Effector memory CD8-positive, alpha-beta T cell (primary cell): ENCODE measurements at places on chromosomes 11 and 22.
A peak's percentile ranks its signal among the peaks of the same experiment; 100 is the strongest.

DNA sequence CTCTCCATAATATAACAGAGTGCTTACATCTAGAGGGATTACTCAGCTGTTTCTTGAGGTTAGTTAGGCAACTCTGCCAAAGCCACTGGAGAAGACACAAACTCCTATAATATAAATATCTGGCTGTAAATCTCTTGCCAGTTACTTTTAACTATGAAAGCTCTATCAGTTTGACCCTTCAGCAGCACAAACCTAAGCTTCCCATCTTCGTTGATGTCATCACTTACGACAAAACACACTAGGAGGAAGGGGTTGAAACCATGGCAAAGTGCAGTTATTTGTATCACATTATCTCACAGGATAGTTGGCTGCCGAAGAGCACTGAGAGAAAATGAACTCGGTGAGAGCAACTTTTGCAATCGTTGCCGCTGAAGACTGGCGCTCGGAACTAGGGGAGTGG is 922.1 kb downstream of the OPCML start:
- no peak for DNase-seq

GRCh38 chr11:123235117-123235655 is 40.1 kb upstream of the CLMP start:
- DNase-seq: peak; percentile 30

GRCh38 chr11:104547996-104548661 is 350.1 kb downstream of the CASP12 start:
- DNase-seq: no peak

GRCh38 chr11:113722221-113722620 is 16.1 kb upstream of the TMPRSS5 start:
- DNase-seq: no peak

DNA sequence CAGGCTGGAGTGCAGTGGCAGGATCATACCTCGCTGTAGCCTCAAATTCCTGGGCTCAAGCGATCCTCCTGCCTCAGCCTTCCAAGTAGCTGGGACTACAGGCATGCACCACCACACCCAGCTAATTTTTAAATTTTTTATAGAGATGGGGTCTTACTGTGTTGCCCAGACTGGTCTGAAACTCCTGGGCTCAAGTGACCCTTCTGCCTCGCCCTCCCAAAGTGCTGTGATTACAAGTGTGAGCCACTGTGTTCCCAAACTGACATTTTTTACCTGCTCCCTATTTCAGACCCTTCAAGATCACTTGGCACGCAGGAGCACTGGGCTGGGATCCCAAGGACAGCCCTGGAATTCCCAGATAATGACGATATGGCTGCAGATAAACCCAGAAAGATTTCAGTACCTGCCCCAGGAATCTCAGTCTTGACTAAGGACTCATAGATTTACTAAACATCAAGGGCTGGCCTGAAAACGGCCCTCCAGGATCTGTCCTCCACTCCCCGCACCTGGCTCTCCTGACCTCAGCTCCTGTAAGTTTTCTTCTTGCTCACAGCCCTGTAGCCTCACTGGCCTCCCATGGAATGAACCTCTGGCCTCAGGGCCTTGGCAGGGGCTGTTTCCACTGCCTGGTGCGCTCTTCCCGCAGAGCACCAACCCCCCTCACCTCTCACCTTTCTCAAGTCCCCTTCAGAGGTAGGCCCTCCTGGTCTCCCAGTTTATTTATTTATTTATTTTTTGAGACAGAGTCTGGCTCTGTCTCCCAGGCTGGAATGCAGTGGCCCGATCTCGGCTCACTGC is 3.6 kb upstream of the CSNK1E start:
- no peak for DNase-seq

DNA sequence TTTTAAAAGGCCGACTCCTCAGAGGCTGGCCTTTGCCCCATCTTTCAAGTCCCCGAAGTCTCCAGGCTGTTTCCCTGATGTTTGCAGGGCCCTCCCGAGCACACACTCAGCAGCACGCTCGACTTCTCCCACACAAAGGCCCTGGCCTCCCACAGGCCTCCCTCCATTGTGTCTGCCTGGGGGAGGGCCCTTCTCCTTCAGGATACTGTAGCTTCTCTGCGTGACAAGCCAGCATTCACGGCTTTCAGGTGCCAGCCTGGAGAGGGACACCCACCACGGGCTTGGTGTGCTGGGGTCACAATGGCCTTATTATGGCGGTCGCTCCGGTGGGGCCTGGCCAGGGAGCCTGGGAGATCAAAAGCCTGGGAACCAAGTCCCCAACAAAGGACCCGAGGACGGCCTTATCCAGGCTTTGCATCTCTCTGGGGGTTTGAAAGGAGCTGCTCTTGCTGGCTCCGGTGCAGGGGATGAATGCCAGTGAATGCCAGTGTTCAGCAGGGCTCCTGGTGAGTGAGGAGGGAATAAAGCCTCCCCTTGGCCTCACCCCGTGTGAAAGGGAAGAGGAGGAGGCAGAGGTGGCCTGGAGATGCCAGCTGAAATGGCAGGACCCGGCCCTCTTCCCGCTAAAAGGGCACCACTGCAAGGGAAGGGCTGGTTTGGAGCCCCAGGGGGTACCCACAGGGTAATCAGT is 55.0 kb downstream of the TRAF6 start:
- no peak for DNase-seq

DNA sequence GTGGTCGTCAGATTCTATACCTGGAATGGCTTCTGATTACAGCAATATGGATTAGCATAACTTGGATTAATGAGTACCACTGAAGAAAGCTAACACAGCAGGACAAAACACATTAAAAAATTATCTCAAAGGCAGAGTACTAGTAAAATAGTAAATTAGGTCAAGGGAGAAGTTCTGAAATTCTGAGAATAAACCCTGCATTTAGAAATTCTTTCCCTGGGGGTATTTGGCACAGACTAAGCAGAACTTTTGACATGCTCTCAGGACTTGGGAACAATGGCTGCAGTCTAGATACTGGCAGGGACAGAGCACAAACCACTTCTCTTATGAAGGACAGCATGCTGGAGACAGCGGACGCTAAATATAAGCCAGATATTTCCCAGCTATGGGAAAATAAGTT is 85.6 kb upstream of the GRIA4 start:
- DNase-seq: no peak

- no peak for DNase-seq
These were observed 48.2 kb upstream of the SMCO4 start for GRCh38 chr11:93591247-93591898.
